ENCODE measurements at places on chromosomes 6 and 20. TPM values are rescaled to one million over a fixed set of nuclear protein-coding genes. Genes with fewer than 3 reads are reported as not detected.

CRYBG1 gene
- total RNA-seq: 27.7 TPM

GLO1 gene
- 178 TPM for total RNA-seq

FGD2 gene
- not detected for total RNA-seq

OPN5 gene
- total RNA-seq: not detected

CCN2 gene
- total RNA-seq: 18.2 TPM

CLDN20 gene
- total RNA-seq: not detected

NRN1 gene
- total RNA-seq: 0.11 TPM

FAM184A gene
- total RNA-seq: 1.1 TPM

SCRT2 gene
- total RNA-seq: not detected

PCNA gene
- 268 TPM for total RNA-seq

CRIP3 gene
- total RNA-seq: not detected

TAP1 gene
- total RNA-seq: 39.5 TPM

SLC22A23 gene
- total RNA-seq: 18.1 TPM

HLA-DOB gene
- total RNA-seq: 0.12 TPM

GABRR1 gene
- total RNA-seq: not detected

FNDC1 gene
- under 0.01 TPM for total RNA-seq

MLN gene
- not detected for total RNA-seq

DZANK1 gene
- 1.5 TPM for total RNA-seq

LY6G6C gene
- not detected for total RNA-seq

MRPS26 gene
- 41.9 TPM for total RNA-seq

RAB44 gene
- not detected for total RNA-seq

NCR2 gene
- not detected for total RNA-seq

UNC5CL gene
- total RNA-seq: 0.12 TPM
